ENCODE measurements at places on chromosomes 2 and 18.

DNA sequence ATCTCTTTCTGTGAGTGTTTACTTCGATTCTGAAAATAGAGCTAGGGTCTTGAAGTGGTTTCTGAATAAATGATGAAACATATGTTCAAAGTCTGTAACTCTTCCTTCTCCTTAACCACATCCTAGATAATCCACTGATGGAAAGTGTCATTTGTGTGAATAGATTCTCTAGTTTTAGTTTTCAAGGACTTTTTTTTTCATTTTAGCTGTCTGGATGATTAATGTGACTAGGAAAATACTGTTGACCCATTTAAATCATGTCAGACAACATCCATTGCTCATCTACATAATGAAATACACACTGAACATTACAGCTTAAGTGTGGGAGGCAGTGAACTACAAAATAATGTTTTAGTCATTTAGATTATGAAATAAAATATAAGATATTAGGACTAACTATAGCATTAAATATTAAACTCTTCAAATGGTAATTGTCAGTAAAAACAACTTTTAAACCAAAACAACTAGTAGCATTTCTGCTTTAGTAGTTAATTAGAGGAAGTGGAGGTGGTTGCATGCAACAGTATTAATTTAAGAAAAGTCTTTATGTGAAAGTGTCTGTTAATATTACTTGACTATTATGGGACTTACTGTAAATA lies 39.1 kb upstream of the DLX1 start:
- DNase-seq = no peak

- DNase-seq = no peak
These were observed 73.2 kb upstream of the NRP2 start for GRCh38 chr2:205609113-205609512.

GRCh38 chr2:218063896-218064295 lies 5.2 kb upstream of the RUFY4 start:
- no peak for DNase-seq

- DNase-seq = no peak
These were observed 12.4 kb downstream of the PCYOX1 start for GRCh38 chr2:70270323-70270722.

GRCh38 chr2:101162561-101163330 lies 11.6 kb upstream of the TBC1D8 start:
- no peak for DNase-seq

DNA sequence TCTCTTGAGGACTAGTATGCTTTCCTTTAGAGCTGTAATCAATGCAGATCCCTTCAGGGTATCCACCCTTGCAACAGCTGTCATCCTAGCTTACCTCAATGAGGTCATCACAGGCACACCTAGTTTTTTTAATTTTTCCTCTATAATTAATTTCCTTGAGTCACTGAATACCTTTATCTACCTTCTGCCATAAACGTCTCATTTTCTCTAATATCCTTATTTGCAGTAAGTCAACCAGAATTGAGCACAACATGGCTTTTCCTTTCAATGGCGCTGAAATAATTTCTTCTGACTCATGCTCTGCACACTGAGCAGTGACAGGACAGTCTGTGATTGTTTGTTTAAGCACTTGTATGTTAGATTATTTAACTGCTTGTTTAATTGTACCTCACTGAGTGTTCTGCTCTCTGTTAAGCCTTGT lies 49.4 kb downstream of the ETAA1 start:
- no peak for DNase-seq

DNA sequence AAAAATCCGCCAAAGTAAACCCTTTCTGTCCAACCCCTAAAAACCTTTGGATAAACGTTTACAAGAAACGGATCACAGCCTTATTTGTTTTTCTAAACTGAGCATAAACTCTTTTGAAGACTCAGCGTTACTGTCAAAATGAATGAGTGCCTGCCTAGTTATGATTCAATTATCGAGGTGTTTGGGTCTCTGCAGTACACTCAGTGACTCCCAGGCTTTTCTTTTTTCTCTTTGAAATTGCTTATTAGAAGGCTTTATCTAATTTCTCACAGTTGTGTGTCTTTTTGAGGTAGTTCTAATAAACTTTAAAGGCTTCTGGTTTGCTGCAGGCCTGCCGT lies 663 bp downstream of the RHBDD1 start:
- no peak for DNase-seq

DNA sequence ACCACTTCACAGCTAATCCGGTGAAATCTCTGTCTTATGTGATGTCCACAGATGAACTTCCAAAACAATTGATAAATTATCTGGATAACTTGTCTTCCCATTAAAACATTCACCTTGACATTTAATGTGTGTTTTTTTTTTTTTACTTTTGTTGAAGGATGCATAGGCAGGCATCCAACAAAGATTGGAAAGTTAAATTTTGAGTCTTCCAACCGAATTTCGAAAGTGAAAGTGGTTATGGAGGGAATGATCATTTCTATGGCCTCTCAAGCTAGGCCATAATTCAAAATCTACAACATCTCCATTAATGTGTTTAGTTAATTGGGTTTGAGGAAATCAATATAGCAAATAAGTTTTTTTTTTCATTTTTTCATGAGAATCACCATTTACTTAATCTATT lies 1495.5 kb upstream of the ACVR2A start:
- no peak for DNase-seq

- no peak for DNase-seq
These were observed 99.2 kb upstream of the PTPRM start for GRCh38 chr18:7467708-7468466.

GRCh38 chr2:65159906-65160305 lies 30.0 kb upstream of the RAB1A start:
- no peak for DNase-seq

- no peak for DNase-seq
These were observed 97.3 kb upstream of the DCC start for GRCh38 chr18:52242711-52243110.

DNA sequence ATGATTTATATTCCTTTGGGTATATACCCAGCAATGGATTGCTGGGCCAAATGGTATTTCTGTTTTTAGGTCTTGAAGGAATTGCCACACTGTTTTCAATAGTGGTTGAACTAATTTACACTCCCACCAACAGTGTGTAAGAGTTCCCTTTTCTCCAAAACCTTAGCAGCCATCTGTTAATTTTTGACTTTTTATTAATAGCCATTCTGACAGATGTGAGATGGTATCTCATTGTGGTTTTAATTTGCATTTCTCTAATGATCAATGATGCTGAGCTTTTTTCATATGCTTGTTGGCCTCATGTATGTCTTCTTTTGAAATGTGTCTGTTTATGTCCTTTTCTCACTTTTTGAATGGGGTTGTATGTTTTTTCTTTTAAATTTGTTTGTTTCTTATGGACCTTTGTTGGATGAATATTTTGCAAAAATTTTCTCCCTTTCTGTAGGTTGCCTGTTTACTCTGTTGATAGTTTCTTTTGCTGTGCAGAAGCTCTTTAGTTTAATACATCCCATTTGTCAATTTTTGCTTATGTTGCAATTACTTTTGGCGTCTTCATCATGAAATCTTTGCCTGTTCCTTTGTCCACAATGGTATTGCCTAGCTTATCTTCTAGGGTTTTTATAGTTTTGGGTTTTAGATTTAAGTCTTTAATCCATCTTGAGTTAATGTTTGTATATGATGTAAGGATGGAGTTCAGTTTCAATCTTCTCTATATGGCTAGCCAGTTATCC lies 119.7 kb upstream of the XIRP2 start:
- no peak for DNase-seq

DNA sequence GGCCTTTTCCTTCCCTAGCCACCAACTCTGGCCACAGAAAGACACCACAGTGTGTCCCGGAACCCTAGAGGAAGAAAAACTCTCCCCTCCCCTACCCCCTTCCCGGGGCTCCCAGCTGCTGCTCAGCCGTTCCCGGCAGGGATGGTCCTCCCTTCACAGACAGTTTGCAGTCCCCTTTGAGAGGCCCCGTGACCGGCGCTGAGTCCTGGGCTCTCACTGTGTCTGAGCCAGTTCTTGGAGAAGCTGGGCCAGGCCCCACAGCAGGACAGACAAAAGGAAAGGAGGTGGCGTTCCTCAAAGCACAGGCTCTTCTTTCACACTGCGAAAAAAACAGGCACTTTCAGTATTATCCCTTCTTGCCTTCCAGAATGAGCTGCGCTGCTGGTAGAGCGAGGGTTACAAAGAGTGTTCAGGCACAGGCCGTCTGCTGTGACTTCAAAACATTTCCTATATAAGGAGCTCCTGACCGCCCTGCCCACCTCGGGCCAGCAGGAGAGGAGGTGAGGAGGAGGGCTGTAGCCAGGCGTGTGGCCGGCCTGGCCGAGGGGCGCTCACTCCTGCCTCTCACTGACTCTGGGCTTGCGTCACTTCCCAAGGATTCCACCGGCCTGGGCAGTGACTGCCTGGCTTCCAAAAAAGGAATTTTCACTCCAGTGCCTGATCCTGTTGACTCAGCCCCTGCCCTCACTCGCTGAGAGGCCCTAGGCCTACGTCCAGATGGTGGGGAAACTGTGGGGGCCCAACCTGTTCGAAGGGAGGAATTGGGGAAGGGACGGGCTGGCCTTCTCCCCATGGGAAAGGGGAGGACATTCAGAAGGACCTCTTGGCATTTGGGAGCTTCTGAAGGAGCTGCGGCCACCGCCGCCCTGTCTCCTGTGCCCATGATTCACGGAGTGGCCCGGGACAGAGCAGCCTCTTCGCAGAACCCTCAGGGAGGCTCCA lies 24.9 kb downstream of the CIDEA start:
- no peak for DNase-seq

GRCh38 chr18:59293317-59293716 lies 20.1 kb upstream of the RAX start:
- DNase-seq = no peak

DNA sequence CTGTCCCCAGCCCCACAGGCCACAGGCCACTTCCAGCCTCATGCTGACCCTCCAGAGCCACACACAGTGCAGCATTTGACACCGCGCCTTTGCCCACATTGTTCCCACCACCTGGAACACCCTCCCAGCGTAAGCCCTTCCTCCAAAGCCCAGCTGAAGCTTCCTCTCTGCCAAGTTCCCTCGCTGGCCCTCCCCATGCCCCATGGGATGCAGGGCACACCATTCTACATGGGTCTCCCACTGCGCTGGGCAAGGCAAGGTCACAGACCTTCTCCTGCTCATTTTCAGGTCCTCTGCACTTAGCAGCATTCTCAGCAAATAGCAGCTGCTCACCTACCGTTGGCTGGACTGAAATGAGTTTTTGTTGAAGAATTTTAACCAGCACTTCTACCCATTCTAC lies 455.5 kb downstream of the EIPR1 start:
- no peak for DNase-seq

DNA sequence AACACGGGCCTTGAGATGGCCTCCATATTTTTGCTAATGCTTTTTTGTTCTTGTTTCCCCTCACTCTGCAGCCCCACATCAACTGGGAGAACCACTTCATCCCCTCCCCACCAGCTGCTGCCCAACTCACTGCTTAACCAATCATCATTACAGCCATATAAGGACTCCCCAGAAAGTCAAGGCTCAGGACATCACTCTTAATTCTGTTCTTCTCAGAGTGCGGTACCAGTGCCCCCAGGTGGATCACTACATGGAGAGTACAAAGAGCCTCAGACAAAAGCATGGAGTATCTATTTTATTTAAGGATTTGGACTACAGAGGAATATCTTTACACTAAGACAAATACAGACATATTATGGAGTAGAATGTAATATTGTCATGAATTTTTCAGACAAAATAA lies 340.6 kb downstream of the PAX3 start:
- no peak for DNase-seq

- no peak for DNase-seq
These were observed 314.8 kb downstream of the MYCN start for GRCh38 chr2:16255120-16255519.

- no peak for DNase-seq
These were observed 22.4 kb upstream of the PMAIP1 start for GRCh38 chr18:59877361-59877760.

GRCh38 chr18:58525517-58525916 lies 103.4 kb downstream of the ALPK2 start:
- peak; percentile 33 for DNase-seq

- no peak for DNase-seq
These were observed 11.0 kb downstream of the ZNF407 start for GRCh38 chr18:74608681-74609080.

DNA sequence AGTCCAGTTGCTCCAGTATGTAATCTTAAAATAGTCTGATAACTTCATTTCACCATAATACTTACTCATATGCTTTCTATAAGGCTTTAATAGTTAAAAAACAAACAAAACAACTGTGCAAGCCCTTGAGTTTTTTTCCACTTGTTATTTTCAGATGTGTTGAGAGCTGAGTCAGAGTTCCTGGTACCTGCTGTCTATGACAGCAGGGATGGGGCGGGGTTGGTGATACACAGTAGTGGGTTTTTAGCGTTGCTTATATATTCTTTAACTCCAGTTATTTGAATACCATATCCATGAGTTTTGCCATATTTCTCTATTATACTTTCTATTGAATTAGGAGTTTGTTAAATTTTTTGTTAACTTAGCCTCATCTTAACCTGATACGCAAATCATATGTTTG lies 5.0 kb downstream of the NAPG start:
- DNase-seq = no peak

DNA sequence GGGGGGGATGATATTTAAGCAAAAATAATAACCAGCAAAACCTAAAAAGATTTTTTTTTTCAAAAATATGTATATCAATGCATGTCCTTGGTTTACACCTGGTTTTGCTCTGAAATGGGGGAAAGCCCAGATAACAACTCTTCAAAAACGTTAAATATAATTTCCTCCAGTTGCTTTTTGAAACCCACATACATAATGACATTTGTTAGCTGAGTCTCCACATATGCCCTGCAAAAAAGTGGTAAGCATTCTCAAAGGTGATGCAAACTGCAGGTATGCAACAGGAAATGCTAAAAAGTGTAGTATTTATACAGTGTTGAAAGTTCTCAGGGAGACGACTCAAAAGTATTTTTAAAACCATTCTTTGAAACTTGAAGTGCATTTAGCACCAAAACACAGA lies 258.6 kb downstream of the ZEB2 start:
- no peak for DNase-seq

GRCh38 chr2:222920657-222921186 lies 59.9 kb downstream of the ACSL3 start:
- no peak for DNase-seq

DNA sequence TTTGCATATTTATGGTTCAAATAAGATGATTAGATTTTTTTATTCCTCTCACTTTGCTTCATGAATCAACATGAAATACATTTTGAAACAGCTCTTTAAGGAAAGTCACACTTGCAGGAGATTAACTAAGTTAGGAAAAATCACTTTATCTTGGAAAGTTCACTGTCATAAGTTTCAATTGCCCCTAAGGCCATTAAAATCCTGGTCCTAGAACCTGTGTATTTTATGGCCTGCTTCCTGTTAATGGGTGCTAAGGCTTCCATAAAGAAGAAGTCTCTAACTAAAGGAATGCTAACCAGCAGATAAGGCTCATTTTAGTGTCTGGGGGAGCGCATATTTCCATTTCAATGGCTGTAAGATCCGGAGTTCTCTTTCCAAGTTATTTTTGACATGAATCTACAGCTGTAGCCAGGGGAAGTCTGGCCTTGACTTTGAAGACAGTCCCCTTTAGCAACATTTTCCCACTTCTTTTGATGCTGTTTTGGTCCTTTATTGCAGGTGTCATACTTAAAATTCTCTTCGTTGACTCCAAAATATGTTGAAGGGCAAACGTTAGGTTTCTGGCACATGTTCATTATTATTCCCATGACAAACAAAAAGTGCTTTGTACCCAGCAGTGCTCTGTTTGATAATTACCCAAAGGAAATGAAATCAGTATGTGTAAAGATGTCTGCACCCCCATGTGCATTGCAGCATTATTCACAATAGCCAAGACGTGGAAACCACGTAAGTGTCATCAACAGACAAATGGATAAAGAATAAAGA lies 34.4 kb upstream of the SH3BP4 start:
- DNase-seq = no peak

- no peak for DNase-seq
These were observed 945.0 kb downstream of the SLC4A3 start for GRCh38 chr2:220572385-220572784.

GRCh38 chr2:11678306-11678960 lies 8.4 kb upstream of the NTSR2 start:
- no peak for DNase-seq

All from stimulated activated CD4-positive, alpha-beta T cell treated with anti-CD3 and anti-CD28 coated beads, TNF-alpha, amount 100 ng/mL, for 24 hours (primary cell).